ENCODE measurements at places on chromosomes 2 and 18. TPM values are rescaled to one million over a fixed set of nuclear protein-coding genes. Genes with fewer than 3 reads are reported as not detected.

The HNMT gene
- 0.53 TPM for total RNA-seq

The METTL4 gene
- total RNA-seq: 5.7 TPM

The GALM gene
- total RNA-seq: 22.2 TPM

The SKA1 gene
- total RNA-seq: 12.0 TPM

The SERPINB4 gene
- total RNA-seq: 0.14 TPM

The EMILIN2 gene
- total RNA-seq: 8.3 TPM

The KCNE4 gene
- 0.83 TPM for total RNA-seq

The ZC3H6 gene
- 0.44 TPM for total RNA-seq

The RHOB gene
- total RNA-seq: 276 TPM

The STARD6 gene
- total RNA-seq: not detected

The KLHL30 gene
- 0.24 TPM for total RNA-seq

The ABCB11 gene
- total RNA-seq: 0.01 TPM

The RNU2-63P gene
- not detected for total RNA-seq

The DCC gene
- not detected for total RNA-seq

The PRKD3 gene
- 8.5 TPM for total RNA-seq

The SOX11 gene
- not detected for total RNA-seq

The COL6A3 gene
- total RNA-seq: 0.07 TPM

The TLX2 gene
- 0.44 TPM for total RNA-seq

The OR6B2 gene
- not detected for total RNA-seq

The MROH2A gene
- not detected for total RNA-seq

The TRMT61B gene
- total RNA-seq: 16.9 TPM

The ANKRD62 gene
- total RNA-seq: not detected

The CCDC150 gene
- 4.9 TPM for total RNA-seq

The TXNDC2 gene
- total RNA-seq: 0.10 TPM

The MAPK4 gene
- total RNA-seq: 0.09 TPM

The MAB21L4 gene
- total RNA-seq: 0.12 TPM

The ZNF396 gene
- 0.90 TPM for total RNA-seq

The VRK2 gene
- total RNA-seq: 36.5 TPM

The FIGN gene
- 1.8 TPM for total RNA-seq

The TCF23 gene
- total RNA-seq: not detected

The POMC gene
- total RNA-seq: not detected

The DSG1 gene
- not detected for total RNA-seq

The SIX3 gene
- total RNA-seq: 0.58 TPM

The UXS1 gene
- 58.4 TPM for total RNA-seq
